ENCODE measurements at places on chromosomes 1 and 21. TPM values are rescaled to one million over a fixed set of nuclear protein-coding genes. Genes with fewer than 3 reads are reported as not detected.

The VCAM1 gene
- 61.9 TPM for total RNA-seq

The B3GALT2 gene
- total RNA-seq = 0.78 TPM

- no peak for DNase-seq
These were observed 74.6 kb downstream of the CAMK2N1 start for GRCh38 chr1:20411196-20411980.

DNA sequence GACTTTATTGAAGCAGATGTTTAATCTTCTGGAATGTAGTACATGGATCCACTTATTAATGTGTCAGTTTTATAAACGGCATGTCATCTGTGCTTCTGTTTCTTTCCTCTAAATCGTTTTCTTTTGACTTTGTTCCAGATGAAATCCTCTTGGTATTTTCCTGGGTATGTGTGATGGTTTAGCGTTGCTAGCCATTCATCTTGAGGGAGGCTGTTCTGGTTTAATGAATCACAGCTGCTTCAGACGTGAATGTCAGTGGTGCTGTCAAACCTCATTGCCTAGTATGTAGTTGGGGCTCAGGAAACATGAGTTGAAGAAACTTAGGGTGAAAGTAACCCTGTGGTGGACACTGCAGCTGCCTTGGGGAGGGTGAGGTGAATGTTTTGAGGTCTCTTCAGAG, 33.2 kb downstream of the KCNK1 start:
- no peak for DNase-seq

DNA sequence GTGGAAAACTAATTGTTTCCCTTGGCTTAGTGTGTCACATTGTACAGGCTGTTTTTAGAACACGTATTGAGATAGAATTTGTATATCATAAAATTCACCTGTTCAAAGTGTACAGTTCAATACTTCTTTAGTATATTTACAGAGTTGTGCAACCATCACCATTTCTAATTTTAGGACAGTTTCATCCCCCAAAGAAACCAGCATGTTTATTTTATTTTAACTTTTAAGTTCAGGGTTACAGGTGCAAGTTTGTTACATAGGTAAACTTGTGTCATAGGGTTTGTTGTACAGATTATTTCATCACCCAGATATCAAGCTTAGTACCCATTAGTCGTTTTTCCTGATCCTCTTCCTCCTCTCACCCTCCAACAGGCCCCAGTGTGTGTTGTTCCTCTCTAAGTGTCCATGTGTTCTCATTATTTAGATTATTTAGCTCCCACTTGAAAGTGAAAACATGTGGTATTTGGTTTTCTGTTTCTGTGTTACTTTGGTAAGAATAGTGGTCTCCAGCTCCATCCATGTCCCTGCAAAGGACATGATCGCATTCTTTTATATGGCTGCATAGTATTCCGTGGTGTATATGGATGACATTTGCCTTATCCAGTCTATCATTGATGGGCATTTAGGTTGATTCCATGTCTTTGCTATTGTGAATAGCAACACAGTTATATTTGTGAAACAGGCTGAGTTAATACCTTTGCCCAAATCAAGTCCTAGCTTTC, 35.2 kb upstream of the DHCR24 start:
- no peak for DNase-seq

- DNase-seq = no peak
These were observed 10.4 kb downstream of the OLIG1 start for GRCh38 chr21:33080376-33080775.

DNA sequence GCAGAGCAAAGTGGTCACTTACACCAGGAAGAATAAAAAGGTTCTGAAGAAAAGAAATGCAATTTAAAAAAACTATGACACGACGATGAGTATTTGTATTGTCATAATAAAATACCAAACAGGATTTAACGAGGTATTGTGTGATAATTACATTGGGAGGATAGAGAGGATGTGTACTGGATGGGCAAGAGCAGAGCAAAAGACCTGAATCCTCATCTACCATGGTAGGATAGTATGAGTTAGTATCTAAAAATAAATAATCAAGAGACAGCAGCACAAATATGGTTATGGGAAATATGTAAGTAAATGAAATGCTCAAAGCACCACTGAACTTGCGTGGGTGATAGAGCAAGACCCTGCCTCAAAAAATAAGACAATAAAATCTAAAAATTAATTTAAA, 162.6 kb downstream of the CDC42BPA start:
- no peak for DNase-seq

DNA sequence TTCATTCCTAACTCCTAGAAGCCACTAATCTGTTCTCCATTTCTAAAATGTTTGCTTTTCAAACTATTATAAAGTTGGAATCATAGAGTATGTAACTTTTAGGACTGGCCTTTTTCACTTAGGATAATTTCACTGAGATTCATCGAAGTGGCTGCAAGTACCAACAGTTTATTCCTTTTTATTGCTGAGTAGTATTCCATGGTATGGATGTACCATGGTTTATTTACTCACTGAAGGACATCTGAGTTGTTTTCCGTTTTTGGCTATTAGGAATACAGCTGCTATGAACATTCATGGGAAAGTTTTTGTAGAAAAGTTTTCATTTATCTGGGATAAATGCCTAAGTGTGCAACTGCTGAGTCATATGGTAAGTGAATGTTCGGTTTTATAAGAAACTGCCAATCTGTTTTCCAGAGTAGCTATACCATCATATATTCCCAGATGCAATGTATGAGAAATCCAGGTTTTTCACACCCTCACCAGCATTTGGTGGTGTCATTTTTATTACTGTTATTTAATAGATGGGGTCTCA, 66.3 kb downstream of the SLC27A3 start:
- DNase-seq = no peak

The RSPH1 gene
- not detected for total RNA-seq

DNA sequence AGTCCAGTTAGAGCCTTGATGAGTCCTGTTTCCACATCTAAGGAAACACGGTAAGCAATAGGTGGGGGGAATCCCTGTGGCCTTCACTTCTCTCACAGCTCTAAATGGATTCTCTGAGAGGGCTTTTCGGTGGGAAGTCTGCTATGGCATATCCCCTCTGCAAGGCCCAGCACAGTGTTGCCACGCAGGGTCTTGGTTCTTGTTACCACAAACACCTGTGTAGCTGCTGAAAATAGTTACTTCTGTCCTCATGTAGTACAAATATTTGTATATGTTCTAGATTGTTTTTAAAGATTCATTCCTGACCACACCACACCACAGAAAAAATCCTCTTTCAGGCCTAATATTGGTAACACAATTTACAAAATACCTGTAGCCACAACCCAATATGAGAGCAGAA, 5.6 kb downstream of the ACTA1 start:
- no peak for DNase-seq

- no peak for DNase-seq
These were observed 827 bp downstream of the RFX5 start for GRCh38 chr1:151346082-151346768.

GRCh38 chr1:205062319-205062718, 19.3 kb downstream of the CNTN2 start:
- no peak for DNase-seq

DNA sequence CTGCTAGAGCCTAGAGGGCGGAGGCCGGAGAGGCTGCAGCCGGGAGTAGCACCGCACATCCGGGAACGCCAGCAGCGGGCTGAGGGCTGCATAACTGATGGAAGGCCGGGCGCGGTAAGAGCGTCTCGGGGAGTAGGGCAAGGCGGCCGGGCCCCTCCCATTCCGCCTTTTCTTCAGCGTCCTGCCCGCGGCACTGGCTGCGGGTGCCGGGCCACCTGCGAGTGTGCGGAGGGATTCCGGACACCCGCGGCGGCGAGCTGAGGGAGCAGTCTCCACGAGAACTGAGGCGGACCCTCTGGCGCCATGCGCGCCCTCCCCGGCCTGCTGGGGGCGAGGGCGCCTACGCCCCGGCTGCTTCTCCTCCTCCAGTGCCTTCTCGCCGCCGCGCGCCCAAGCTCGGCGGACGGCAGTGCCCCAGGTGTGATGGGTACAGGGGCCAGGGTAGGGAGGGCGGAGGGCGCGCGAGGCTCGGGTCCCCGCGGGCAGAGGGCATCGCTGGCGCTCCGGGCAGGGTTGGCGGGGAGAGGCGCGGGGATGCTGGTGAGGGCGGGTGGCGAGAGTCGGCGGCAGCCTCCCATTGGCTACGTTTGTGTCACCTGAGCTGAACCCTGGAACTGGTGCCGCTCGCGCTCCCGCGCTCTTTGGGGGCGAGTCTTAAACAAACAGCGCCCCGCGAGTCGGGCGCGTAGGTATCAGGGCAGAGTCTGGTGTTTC, 334.4 kb downstream of the SRGAP2C start:
- no peak for DNase-seq

DNA sequence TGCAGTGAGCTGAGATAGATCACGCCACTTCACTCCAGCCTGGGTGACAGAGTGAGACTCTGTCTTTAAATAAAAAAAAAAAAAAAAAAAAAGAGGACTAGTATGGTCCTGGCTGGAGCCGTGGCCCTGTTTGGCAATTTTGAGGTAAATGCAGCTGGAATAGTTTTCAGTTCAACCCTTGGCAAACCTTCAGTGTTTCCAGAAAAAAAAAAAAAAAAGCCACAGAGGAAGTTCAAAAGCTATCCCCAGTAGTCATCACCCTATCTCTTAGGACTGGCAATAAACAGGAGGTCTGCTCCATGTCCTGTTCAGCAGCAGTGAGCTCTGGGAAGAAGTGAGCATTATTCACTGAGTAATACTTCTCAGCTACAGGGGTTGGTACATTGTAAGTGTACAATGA, 56.8 kb upstream of the ERRFI1 start:
- no peak for DNase-seq

The CHIA gene
- total RNA-seq = not detected

- DNase-seq = peak; percentile 22
These were observed 219.5 kb downstream of the TPR start for GRCh38 chr1:186155594-186155993.

GRCh38 chr1:174858301-174858700, 141.4 kb upstream of the CACYBP start:
- no peak for DNase-seq

The PGLYRP3 gene
- total RNA-seq = not detected

The LCE6A gene
- not detected for total RNA-seq

The CSF1 gene
- 62.4 TPM for total RNA-seq

DNA sequence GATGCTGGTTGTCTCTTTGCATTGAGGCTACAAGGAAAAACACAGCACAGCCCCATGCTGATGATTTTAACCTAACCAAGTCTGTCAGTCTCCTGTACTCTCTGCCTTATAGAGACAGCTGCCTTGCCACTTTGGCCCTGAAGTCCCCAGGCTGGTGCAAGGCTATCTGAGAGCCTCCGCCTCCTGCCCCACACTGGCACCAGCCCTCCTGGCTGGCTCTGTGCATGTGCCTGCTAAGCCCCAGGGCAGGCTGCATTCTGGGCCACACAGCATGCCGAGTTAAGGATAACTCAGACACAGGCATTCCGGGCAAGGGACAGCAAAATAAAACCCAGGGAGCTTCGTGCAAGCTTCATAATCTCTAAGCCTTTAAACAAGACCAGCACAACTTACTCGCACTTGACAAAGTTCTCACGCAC, 910 bp downstream of the RUNX1 start:
- no peak for DNase-seq

GRCh38 chr1:117815926-117816325, 113.5 kb downstream of the GDAP2 start:
- DNase-seq = no peak

DNA sequence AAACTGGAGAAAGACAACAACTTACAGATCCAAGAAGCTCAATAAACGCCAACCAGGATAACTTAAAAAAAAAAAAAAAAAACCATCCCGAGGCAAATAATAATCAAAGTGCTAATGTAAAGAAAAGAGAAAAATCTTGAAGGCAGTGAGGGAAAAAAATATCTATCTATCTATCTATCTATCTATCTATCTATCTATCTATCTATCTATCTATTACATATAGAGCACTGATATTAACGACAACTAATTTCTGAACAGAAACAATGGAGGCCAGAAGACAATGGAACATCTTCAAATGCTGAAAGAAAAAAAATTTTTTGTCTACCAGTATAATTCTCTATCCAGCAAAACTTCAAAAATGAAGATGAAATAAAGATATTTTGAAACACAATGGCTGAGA, 18.0 kb downstream of the PACC1 start:
- no peak for DNase-seq

DNA sequence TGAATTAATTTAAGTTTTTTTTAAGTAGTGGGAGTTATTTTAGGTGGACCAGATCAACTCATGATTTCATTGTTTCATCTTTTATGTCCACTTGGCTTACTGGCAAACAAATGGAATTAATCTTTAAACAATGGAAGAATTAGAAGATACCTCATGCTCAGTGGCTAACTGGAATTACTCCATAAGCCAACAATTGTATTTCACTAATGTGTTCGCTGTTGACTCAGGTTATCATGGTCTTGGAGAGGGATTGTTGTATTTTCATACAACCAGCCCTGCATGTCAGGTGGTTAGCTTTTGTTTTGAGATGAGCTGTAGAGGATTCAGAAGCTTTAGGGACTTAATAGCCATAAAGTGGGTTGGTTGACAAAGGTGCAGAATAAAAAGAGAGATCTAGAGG, 57.2 kb upstream of the HMCN1 start:
- no peak for DNase-seq

The PLA2G5 gene
- not detected for total RNA-seq

Measured in glomerular endothelial cell (primary cell).